ENCODE measurements at places on chromosomes 3 and 15. TPM values are rescaled to one million over a fixed set of nuclear protein-coding genes. Genes with fewer than 3 reads are reported as not detected.

A4GNT gene
- not detected for total RNA-seq

SLC28A1 gene
- total RNA-seq = not detected

CPEB1 gene
- total RNA-seq = 14.9 TPM

BSN gene
- total RNA-seq = under 0.01 TPM

VGLL4 gene
- 87.5 TPM for total RNA-seq

EXD1 gene
- total RNA-seq = not detected

GOLGA6A gene
- not detected for total RNA-seq

CISH gene
- 2.3 TPM for total RNA-seq

IL16 gene
- 1.1 TPM for total RNA-seq

ARGFX gene
- total RNA-seq = not detected

PIERCE2 gene
- 1.6 TPM for total RNA-seq

LRRIQ4 gene
- 0.16 TPM for total RNA-seq

CKMT1B gene
- not detected for total RNA-seq

TICRR gene
- total RNA-seq = 0.65 TPM

CGNL1 gene
- total RNA-seq = 0.65 TPM

AMT gene
- 1.9 TPM for total RNA-seq

WDR93 gene
- not detected for total RNA-seq

TMEM108 gene
- total RNA-seq = not detected

STXBP5L gene
- not detected for total RNA-seq

TMEM207 gene
- total RNA-seq = not detected

IL12A gene
- 2.8 TPM for total RNA-seq

DLL4 gene
- not detected for total RNA-seq

PAQR5 gene
- total RNA-seq = 3.5 TPM
